CD8-positive, alpha-beta T cell (primary cell): ENCODE measurements at places on chromosomes 5 and 9. TPM values are rescaled to one million over a fixed set of nuclear protein-coding genes. Genes with fewer than 3 reads are reported as not detected.

Gene ALDH1A1
- not detected for total RNA-seq

Gene MYMK
- total RNA-seq = not detected

Gene HSPB3
- total RNA-seq = not detected

Gene AHRR
- 0.14 TPM for total RNA-seq

Gene SNCAIP
- not detected for total RNA-seq

Gene PPP3R2
- total RNA-seq = not detected

Gene TTC39B
- total RNA-seq = 23.3 TPM

Gene ANKRD34B
- not detected for total RNA-seq

Gene LOX
- not detected for total RNA-seq

Gene UHRF2
- total RNA-seq = 159 TPM
